NCI-H1694 (cell line): ENCODE measurements at places on chromosomes 1 and 21.
A peak's percentile ranks its signal among the peaks of the same experiment; 100 is the strongest.

- no peak for DNase-seq
Observed at GRCh38 chr1:8540971-8541370, 223.1 kb downstream of the SLC45A1 start.

DNA sequence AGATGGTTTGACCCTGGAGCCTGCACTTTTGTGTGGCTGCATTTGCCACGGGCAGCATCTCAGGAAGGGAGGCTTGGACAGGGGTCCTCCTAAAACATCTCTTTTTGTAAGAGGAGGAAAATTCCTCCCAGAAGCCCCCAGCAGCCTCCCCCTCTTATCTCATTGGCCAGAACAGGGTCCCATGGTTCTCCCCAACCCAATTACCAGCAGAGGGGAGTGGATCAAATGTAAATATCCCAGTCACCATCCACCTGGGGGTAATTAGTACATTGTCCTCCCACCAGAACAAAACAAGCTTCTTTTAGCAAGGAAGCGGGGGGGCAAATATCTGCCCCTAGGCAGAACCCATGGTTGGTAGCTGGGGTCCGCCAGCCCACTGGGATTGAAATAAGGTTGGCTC, 44.7 kb upstream of the TENT5B start:
- DNase-seq: peak; percentile 52

DNA sequence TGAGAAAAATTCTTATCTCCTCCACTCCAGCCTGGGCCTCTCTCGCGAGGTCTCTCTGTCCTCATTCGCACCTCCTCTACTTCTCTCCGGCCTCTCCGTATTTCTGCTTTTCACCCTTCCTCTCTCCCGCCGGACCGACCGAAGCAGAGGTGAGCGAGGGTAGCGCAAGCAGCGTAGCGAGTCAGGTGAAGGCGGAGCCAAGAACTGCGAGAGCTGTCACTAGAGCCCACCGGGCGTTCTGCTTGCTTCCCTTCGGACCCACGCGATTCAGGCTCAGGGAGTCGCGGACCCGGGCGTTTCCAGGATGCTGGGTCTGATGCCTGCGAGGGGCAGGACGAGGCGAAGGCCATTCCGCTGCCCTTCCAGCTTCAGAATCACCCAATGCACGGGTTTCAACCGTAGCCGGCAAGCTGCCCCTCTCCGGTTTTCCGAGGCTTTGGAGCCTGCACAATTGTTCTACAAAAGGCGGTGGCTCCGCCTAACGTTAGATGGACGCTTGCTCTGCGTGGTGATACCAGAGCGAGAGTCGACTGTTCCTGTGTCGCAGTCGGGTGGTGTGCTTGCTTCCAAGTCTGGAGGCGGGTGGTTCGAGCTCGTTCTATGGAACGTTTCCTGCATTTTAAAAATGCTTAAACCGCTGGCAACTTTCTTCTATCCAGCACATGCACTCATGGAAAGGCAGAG, 310.2 kb downstream of the FAM72C start:
- no peak for DNase-seq

DNA sequence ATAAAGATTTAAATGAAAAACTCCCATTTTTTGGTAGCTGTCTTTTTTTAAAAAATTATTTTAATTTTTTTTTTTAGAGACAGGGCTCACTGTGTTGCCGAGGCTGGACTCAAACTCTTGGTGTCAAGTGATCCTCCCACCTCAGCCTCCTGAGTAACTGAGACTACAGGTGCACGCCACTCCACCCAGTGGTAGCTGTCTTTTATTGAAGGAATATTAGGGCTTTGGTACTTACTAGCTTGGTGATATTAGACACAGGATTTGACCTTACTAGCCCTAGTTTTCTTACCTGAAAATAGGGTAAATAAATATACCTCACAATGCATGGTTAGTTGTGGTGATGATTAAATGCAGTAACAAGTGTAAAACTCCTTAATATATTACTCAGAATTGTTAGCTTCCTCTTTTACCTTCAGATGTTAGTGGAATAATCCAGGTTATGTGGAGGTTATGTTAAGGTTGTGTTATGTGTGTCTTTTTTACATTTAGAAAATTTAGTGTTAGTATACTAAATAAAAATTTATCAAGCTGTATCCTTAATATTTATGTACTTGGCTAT, 66.8 kb downstream of the PHACTR4 start:
- DNase-seq: no peak

GRCh38 chr1:203636291-203636690, 9.7 kb downstream of the ATP2B4 start:
- no peak for DNase-seq

DNA sequence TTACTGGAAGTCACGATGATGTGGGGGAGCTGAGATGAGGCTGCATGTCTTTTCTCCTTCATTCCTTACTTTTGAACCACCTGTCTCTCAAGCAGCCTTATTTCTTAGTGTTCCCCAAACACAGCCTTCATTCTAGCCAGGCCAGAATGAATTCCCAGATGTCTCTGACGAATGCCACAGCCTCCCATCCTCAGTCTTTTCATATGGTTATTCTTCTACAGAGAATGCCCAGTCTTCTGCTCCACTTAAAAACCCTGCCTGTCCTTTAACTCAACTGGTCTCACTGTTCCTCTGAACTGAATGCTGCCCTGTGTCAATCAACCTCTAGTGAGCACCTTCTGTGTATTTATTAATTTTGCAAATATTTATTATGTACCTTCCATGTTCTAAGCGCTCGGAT, 156.2 kb downstream of the PLA2G4A start:
- DNase-seq: no peak

- no peak for DNase-seq
Observed at GRCh38 chr1:87512431-87512830, 183.8 kb downstream of the LMO4 start.

DNA sequence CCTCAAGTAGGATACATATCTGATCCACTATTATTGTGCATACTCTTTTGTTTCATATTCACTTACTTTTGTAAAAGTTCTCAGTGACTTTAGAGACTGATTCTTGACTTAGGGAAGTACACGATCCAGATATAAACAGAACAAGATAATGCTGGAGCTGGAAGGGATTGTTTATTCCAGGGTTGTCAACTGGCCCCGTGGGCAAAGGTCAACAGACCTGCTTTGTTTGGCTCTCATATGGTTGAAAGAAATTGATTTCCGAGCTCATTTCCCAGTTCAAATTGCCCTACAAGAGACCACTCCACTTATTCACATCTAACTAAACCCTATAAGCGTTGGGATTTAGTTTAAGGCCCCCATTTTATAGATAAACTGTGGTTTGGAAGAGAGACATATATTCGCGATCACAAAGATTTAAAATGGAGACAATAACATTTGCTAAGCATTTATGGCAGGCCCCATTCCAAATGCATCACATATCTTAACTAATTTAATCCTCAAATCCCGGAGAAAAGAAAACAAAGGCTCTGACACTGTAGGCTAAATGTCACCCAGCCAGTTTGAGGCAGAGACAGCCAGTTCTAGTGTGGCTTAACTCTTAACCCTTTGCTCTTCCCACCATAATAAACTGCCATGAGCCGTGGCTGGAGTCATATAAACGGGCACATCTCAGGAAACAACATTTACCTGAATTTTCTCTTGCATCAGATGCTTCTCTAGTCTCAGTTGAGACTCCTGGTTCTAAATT, 20.6 kb downstream of the REG4 start:
- no peak for DNase-seq

DNA sequence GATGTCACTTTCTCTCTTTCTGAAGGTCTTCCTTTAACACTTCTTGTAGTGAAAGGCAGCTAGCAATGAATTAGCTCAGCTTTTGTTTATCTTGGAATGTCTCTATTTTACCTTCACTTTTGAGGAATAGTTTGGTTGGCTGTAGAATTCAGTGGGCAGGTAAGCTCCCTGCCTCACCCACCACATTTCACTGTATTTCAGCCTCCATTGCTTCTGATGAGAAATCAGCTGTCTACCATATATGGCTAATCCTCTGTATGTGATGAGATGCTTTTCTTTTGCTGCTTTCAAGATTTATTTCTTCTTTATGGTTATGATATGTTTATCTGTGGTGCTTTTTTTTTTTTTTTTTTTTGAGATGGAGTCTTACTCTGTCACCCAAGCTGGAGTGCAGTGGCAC, 70.1 kb downstream of the MRPL39 start:
- no peak for DNase-seq

GRCh38 chr1:109027841-109028240, 14.1 kb downstream of the WDR47 start:
- no peak for DNase-seq
